A549 (cell line): ENCODE measurements at places on chromosomes 5 and 9. TPM values are rescaled to one million over a fixed set of nuclear protein-coding genes. Genes with fewer than 3 reads are reported as not detected.
A peak's percentile ranks its signal among the peaks of the same experiment; 100 is the strongest.

The SLC34A1 gene
- 0.03 TPM in 2 of 3 replicates, not detected in the other for polyA plus RNA-seq

The MVB12B gene
- polyA plus RNA-seq = 4.3 to 5.1 TPM (median 4.6 TPM) in 3 replicates

The DND1 gene
- polyA plus RNA-seq = 1.0 to 1.3 TPM (median 1.1 TPM) in 3 replicates

The LECT2 gene
- not detected in 3 replicates for polyA plus RNA-seq

The ACTBL2 gene
- polyA plus RNA-seq = 0.06 to 0.11 TPM (median 0.09 TPM) in 3 replicates

The PCDHGB4 gene
- polyA plus RNA-seq = 0.90 to 1.6 TPM (median 1.1 TPM) in 3 replicates

The MEF2C gene
- 0.06 to 0.12 TPM (median 0.10 TPM) in 3 replicates for polyA plus RNA-seq

The KCNV2 gene
- not detected in 3 replicates for polyA plus RNA-seq

The CFAP77 gene
- not detected in 3 replicates for polyA plus RNA-seq

The IL13 gene
- 0.08 to 0.13 TPM in 2 of 3 replicates, not detected in the other for polyA plus RNA-seq

DNA sequence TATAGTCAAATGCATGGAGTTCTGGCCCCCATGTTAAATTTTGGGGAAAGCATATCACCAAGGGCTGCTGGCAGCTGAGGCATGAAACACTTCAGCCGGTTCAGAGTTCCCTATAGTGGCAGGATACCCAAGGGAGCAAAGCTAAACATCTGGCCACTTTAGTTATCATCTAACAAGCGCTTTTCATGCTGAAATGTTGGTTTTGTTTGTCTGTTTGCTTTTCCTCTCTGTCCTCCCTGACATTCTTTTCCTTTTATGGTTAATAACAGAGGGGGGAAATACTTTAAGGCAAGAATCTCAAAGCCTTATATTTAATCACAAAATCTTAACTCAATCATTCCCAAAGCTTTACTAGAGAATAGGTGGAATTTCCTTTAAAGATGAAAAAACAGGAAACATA is 11.9 kb downstream of the APBA1 start:
- no peak for DNase-seq

GRCh38 chr5:95822542-95823181 is at the start of gene GLRX:
Gene GLRX (minus strand): TSS chr5:95822726. CDS start chr5:95822662, 64 bp downstream.
- DNase-seq = peak; percentile 81

GRCh38 chr5:154223320-154223719 is 32.8 kb downstream of the GALNT10 start:
- no peak for DNase-seq

DNA sequence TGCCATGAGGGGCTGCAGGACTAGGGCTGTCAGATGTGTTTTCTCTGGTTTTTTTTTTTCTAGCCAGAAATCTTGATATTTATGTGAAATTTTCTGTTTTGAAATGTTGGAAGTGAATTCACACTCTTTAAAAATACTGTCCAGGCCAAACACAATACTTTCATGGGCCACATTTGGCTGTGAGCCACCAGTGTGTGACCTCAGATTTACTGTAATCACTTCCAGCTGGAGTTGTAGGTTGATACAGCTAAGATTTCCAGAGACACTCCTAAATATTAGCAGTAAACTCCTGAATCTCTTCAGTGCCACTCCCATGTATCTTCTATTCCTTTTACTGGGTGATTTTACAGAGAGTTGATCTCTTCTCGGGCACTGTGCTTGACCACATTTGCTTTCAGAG is 92.2 kb upstream of the CKMT2 start:
- DNase-seq = no peak

DNA sequence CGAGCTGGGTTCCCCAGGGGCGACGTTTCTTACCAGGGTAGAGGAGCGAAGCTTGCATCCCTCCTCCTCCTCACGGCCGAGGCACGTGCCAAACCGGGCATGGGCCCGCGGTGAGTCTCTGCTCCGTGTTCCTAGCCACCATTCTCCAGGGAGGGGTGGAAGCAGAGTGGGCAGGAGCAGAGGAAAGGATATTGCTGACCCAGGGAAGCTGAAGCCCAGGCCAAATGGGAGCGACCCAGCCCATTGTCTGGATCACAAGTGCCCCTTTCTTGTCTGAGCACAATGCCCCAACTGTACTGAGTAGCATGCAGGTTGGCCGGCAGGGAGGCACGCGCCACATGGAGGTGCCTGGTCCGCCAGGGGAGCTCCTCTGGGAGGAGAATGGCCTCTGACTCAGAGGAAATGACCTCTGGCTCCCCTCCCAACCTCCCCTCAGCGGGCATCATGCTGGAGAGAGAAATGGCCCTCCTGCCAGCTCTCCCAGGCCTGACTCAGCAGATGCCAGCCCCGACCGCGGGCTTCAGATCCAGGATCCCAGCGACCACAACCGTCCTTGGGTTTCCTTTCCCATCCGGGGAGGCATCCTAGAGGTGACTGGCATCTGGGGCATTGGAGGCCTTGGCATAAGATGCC is 1.1 kb downstream of the PRR7 start:
- peak; percentile 84 for DNase-seq

DNA sequence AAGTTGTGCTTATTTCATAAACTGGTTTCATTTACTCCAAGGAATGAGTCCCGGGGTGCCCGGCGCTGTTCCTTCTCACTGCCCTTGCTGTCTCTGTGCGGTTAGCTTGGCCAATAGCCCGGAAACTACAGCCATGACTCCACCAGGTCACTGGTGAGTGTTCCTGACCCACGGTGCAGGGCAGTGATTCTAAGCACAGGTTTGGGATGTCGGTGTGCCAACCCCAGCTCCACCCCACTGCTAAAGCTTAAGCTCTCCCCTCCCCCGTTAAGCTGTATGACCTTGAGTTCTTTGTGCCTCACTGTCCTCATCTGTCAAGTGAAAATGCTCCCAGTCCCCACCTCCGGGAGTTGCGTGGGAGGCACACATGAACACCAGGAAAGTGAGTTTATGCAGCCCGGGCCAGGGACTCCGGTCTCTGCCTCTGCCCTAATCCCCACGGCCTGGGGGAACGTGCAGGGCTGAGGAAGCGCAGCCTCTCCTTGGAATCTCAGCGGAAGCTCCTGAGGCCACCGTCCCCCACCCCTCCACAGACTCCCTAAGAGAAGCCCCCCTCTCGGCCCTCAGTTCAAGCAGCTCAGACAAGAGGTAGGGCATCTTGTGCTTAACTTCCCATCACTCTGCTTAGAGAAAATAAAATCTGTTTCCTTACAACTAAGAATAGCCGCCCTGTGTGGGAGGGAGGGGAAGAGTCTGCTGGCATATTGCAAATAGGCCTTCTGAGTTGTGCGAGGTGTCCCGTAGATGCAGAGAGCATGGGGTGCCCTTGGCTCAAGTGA is 92.0 kb upstream of the RAI14 start:
- DNase-seq = no peak

- no peak for DNase-seq
Observed at GRCh38 chr9:95511952-95512708, 4.6 kb downstream of the PTCH1 start.

DNA sequence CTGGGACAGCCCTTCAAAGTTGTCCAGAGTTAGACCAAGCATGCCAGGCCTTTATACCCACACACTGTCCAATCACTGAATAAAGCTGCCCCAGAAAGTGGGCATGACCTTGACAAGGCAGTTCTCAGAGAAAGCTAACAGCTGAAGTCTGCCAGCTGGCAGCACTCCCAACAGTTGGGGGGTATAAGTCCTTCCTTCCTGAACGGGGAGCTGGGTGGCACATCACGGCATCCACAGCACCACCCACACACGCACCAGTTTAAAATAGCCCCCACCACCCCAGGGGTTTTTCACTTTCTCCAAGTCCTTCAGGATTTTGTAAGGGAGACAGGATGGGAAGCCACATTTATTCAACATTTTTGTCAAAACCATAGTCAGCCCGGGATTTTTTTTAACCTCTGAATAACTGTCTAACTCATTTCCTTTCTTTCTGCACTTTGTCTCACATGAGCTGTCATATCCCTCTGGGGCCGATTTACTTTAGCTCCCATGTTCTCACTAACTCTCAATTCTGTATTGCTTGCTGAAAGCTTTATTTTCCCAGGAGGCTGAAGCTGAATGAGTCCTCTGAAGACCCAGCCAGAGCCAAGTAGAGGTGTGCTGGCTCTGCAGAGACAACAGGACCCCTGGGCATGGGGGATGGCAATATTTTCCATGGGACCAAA is 15.4 kb downstream of the FAM81B start:
- no peak for DNase-seq

DNA sequence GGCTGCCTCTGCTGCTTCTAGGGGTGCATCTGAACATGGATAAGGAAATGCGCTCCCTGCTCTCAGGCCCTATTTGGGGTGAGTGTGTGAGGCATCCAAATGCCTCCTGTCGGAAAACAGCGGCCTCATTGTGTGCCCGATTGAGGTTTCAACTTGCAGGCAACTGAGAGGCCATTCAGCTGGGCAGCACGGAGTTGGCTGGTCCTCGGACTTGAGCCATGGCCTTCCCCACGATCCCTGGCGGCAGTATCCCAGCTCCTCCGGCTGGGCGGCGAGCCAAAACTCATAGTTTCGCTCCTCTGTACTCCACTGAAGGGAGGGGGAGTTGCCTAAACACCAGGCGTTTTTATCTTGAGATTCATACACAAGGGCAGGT is 597.3 kb upstream of the SGCD start:
- no peak for DNase-seq

DNA sequence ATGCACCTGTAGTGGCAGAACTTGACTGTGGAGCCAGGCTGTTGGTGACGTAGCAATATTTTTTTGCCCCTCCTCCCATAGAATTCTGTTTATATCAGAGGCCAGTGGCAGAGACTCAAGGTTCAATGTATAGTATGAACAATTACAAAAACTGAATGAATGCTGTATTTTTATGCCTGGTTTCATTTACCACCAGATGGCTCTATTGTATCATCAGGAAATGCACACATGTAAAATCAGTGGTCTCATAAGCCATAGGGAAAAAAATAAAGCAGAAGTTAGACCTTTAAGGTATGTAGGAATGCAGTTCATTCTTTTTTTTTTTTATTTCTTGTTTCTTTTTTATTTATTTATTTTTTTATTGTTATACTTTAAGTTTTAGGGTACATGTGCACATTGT is 43.6 kb downstream of the CCDC192 start:
- peak; percentile 29 for DNase-seq

GRCh38 chr5:177608243-177609075 is 8.5 kb downstream of the B4GALT7 start:
- no peak for DNase-seq

DNA sequence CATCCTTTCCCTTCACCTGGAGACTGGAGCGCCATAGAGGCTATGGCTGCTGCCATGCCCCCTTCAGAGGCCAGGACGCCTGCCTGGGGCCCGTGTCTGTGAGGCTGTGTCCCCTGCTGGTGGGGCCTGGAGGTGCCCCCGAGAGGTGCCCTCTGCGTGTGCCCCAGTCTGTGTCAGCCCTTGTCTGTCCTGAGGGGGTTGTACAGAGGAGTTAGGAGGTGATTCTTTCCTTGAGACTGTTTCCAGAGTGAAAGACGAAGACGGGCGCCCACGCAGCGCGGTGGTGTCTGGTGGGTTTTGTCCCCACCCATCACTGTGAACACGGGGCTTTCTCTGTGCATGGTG is 24.6 kb downstream of the TRAF2 start:
- peak; percentile 52 for DNase-seq

GRCh38 chr9:98778711-98779530 is 17.4 kb downstream of the ANKS6 start:
- no peak for DNase-seq

GRCh38 chr9:122143876-122144405 is 15.6 kb downstream of the NDUFA8 start:
- no peak for DNase-seq

DNA sequence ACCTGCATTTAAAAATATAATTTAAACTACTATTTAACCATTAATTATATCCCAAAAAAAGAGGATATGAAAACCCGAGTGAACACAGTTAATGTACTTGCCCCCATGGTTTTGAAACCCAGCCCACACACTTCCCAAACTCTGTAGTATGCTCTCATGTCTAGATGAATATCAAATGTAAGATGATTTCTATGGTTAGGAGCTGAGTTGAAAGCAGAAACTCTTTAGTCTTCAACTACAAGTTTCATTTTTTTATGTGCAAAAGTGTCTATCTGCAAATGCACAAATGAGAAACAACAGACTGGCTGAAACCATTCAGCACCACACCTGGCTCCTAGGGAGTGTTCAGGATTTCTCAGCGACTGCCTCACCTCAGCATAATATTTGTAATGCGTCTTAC is 183.3 kb downstream of the SEMA5A start:
- DNase-seq = no peak

GRCh38 chr9:131049829-131050715 is 41.1 kb downstream of the LAMC3 start:
- no peak for DNase-seq

DNA sequence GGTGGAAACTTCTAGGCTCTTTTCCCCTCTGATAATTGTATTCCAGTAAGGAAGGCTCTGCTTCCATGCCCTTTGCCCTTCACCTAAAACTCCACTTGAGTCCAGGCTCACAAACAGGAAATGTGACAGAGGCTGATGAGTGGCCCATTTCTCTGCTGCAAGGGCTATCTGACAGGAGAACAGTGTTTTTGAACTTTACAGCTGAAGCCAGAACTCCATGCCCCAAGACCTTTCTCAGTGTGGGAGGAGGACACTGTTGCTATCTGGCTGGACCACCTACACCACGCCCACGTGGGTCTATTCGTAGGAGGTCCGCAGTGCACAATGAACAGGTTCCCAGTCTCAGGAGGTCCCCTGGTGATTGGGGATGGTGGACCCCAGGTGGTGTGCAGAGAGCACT is 13.6 kb downstream of the GGTA1 start:
- DNase-seq = no peak

DNA sequence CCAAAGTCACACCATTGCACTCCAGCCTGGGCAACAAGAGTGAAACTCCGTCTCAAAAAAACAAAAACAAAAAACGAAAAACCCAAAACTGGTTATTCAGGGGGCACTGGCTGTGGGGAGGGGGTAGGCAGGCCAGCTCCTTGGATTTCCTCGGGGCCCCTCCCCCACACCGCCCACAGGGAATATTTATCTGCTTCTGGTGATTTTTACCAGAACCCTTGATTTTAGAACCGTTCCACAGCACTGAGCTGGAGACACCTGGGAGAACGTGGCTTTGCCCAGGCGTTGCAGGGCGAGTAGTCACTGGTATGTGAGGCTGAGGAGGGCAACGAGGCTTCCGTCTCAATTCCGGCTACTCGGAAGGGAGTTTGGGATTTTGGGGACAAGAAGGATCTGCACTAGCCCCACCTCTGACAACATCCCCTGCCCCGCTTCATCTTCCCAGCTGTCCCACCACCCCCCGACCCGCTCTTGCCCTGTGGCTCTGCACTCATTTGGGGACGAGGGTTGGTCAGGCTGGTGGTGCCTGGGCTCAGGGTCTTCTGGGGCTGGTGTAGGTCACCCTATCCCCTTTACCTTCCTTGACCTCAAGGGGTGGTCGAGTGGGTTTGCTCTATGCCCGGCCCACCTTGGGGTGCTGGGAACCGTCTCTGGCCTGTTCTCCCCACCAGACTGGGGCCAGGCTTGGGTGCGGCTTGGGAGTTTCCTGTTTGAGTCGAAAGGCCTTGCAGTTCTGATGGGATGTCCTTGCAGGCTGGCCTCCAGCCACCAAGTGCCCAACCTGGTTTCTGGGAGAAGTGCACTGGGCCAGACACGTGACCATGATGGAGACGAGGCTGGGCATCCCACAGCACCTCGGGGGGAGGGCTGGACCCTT is 3.5 kb downstream of the AHRR start:
- DNase-seq = no peak
